ENCODE measurements at places on chromosomes 3 and 15. TPM values are rescaled to one million over a fixed set of nuclear protein-coding genes. Genes with fewer than 3 reads are reported as not detected.
A peak's percentile ranks its signal among the peaks of the same experiment; 100 is the strongest.

- no peaks in the 10 kb centered on the region for H3K36me3 ChIP-seq
- no peak overlapping the region for H3K4me3 ChIP-seq
- no peak overlapping the region for H3K27ac ChIP-seq
These were observed 67.0 kb downstream of the CHCHD4 start for GRCh38 chr3:14057701-14058100.

- DNase-seq, result no peak
- H3K27me3 ChIP-seq, result no peaks in the 10 kb centered on the region
- H3K27ac ChIP-seq, result no peak overlapping the region
- H3K4me1 ChIP-seq, result no peaks in the 10 kb centered on the region
- peaks cover 27% of the 10 kb centered on the region for H3K36me3 ChIP-seq
- H3K4me3 ChIP-seq, result no peak overlapping the region
These were observed 54.5 kb downstream of the ATR start for GRCh38 chr3:142523921-142524566.

DNA sequence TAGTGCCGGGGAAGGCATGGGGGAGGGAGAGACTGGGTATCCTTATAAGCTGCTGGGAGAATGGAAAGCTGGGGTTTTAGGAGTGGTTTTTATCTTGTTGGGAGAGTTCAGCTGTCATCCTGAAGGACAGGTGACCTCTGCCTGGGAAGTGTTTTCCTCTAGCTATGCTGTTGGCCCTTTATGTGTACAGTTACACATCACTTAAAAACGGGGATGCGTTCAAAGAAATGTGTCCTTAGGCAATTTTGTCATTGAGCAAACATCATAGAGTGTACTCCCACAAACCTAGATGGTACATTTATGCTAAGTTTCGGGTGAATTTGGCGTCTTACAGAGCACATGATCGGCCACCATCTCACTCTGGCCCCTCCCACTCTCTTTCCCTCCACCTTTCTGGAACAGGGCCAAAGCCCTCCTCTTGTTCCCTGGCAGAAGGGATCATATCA lies 164.3 kb upstream of the NUDT16 start:
- H3K4me1 ChIP-seq, result no peaks in the 10 kb centered on the region
- no peak overlapping the region for H3K27ac ChIP-seq
- no peaks in the 10 kb centered on the region for H3K27me3 ChIP-seq
- H3K36me3 ChIP-seq, result no peaks in the 10 kb centered on the region
- H3K4me3 ChIP-seq, result no peak overlapping the region
- DNase-seq, result no peak

GRCh38 chr3:15892311-15893227 lies 94.8 kb upstream of the ANKRD28 start:
- no peak for DNase-seq
- H3K27ac ChIP-seq, result no peak overlapping the region
- no peaks in the 10 kb centered on the region for H3K36me3 ChIP-seq
- H3K27me3 ChIP-seq, result no peaks in the 10 kb centered on the region
- no peak overlapping the region for H3K4me3 ChIP-seq
- no peaks in the 10 kb centered on the region for H3K4me1 ChIP-seq

DNA sequence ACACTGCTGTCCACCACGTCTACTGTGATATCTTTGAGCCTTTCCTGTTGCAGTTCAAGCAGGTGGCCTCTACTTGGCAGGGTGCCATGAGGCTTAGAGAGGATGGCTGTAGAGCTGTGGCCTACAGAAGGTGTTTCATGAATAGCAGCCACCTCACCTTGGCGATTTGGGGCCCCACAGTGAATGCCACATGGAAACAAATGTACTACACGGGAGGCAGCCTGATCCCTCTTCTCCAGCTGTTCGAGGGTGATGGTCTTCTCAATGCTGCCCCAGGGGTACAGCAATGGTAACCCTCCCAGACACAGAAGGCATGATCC lies 70.7 kb downstream of the FAM43A start:
- H3K4me1 ChIP-seq, result no peaks in the 10 kb centered on the region
- no peak overlapping the region for H3K4me3 ChIP-seq
- H3K27ac ChIP-seq, result no peak overlapping the region
- H3K27me3 ChIP-seq, result no peaks in the 10 kb centered on the region
- no peaks in the 10 kb centered on the region for H3K36me3 ChIP-seq

DNA sequence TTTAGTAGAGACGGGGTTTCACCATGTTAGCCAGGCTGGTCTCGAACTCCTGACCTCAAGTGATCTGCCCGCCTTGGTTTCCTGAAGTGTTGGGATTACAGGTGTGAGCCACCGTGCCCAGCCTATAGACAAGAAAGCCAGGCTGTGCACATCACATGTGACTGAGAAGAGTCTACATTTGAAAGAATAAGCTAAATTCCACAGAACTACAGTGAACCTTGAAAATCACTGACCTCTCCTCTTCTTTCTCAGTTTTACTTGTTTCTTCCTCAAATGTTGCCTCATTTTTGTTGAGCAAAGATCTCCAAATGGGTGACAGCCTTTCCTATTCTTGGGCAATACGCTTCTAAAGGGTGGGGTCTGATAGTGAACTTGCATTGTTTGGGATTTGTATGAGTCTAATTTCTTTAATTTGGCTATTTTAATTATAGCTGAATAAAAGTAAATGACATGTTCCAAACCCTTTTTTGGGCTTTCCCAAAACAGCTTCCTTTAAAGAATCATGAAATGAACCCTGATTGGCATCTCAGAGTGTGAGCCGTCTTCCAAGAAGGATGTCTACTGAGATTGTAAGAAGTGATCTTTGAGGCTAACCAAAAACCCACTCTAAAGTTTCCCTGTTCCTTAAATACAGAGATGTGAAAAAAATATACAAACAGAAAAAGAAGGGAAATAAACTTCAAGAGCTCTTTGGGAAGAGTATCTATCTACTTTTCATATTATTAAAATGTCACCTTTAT lies 21.6 kb upstream of the SPTBN5 start:
- H3K27me3 ChIP-seq, result no peaks in the 10 kb centered on the region
- H3K4me3 ChIP-seq, result no peak overlapping the region
- H3K36me3 ChIP-seq, result peaks cover 27% of the 10 kb centered on the region
- peaks cover under 1% of the 10 kb centered on the region for H3K4me1 ChIP-seq

GRCh38 chr3:170513642-170514041 lies 72.2 kb downstream of the SLC7A14 start:
- no peaks in the 10 kb centered on the region for H3K36me3 ChIP-seq
- no peak for DNase-seq
- H3K27me3 ChIP-seq, result no peaks in the 10 kb centered on the region
- peaks cover 9% of the 10 kb centered on the region for H3K4me1 ChIP-seq
- no peak overlapping the region for H3K4me3 ChIP-seq

DNA sequence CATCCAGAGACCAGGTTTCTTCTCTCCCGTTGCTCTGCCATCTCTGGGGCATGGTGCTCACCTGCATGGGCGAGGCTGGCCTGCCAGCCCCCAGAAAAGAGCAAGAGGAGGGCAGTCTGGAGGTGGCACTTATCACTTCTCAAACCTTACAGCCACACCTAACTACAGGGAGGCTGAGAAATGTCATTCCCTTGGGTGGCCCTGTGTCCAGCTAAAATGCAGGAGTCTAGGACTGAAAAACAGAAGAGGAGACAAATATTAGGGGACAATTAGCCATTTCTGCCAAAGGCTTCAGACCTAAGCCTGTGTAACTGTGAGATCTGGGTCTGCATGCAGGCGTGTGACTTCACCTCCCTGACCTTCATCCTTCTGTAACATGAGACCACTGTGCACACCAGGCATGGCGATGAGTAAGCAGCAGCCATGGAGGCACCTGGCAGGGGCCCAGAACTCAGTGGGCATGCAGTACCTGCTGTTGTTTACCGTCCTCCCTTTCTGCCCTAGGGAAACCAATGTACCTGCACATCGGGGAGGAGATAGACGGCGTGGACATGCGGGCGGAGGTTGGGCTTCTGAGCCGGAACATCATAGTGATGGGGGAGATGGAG lies 83.4 kb downstream of the MESD start:
- no peak overlapping the region for H3K27ac ChIP-seq
- no peak overlapping the region for H3K4me3 ChIP-seq
- H3K4me1 ChIP-seq, result no peaks in the 10 kb centered on the region
- DNase-seq, result no peak
- no peaks in the 10 kb centered on the region for H3K36me3 ChIP-seq

DNA sequence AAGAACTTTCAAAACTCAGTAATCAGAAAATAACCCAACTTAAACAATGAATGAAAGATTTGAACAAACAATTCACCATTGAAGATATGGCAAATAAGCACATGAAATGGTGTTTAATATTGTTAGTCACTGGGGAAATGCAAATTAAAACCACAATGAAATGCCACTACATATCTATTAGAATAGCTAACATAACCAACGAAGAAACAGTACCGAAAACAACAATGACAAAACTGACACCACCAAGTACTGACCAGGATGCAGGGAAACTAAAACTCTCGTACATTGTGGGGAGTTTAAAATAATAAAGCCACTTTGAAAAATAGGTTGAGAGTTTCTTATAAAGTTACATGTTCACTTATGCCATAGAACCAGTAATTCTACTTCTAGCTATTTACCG lies 69.1 kb downstream of the KBTBD8 start:
- no peaks in the 10 kb centered on the region for H3K36me3 ChIP-seq
- H3K27me3 ChIP-seq, result no peaks in the 10 kb centered on the region
- H3K27ac ChIP-seq, result no peak overlapping the region

DNA sequence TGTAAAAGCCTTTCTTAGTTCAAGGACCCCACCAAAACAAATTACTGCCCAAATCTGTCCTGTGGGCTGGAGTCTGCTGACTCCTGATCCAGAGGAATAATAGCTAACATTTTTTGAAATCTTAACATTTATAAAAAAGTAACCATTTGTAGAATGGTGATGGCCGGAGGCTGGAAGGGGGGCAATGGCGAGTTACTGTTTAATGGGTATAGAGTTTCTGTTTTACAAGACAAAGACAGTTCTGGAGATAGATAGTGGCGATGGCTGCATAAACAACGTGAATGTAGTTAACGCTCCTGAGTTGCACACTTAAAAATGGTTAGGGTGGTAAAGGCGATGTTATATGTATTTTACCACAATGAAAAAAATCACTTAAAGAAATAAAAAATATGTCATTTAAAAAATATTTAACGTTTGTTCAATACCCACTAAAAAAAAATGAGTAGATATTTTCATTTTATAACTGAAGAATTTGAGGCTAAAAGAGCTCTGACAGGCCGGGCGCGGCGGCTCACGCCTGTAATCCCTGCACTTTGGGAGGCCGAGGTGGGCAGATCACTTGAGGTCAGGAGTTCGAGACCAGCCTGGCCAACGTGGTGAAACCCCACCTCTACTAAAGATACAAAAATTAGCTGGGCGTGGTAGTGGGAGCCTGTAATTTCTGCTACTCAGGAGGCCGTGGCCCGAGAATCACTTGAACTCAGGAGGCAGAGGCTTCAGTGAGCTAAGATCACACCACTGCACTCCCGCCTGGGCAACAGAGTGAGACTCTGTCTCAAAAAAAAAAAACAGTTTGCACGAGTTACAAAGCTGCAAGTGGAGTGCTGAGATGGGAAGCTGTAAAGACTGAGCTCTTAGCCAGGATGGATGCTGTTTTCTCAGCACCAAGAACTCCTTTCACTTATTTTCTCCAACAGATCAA lies 37.6 kb downstream of the IGF2BP2 start:
- no peaks in the 10 kb centered on the region for H3K27me3 ChIP-seq
- DNase-seq, result peak; percentile 69
- H3K4me3 ChIP-seq, result peak overlapping the region; percentile 3
- H3K36me3 ChIP-seq, result peaks cover 6% of the 10 kb centered on the region

DNA sequence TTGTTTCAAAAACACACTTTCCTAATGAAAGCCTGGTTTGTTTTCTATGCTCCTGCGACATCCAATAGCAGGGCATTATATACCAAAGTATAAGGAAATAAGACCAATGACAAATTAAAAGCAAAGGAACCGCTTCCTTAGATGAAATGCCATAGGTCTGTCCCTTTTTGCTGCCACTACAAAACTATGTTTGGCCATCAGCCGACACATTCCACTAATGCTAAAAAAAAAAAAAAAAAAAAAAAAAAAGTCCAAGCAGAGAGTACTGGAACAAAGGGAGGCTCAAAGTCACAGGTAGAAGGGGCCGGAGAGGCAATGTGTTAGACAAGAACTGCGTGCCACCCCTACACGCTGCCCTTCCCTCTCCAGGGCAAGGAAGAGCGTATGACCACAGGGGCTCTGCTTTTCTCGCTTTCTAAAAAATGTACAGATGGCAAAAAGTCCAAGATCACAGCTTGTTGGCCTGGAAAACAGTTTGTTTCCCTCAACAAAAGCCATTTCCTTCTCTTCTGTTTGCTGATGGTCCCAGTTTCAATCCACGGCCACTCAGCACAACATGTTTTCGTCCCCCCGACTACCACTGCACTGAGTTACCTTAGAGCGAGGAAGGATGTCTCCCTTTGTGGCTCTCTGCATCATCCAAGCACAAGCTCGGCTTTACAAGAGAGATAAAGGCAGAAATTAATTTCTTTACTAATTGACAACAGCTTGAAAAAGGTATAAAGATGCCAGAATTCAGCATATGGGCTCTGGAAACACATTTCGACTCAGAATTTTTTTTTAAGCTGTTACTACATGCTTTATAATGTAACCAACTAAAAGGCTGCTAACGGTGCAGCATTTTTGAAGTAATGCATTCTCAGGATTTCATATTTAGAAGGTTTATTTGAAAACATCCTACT lies 70.8 kb downstream of the ABTB1 start:
- no peaks in the 10 kb centered on the region for H3K4me1 ChIP-seq
- no peak overlapping the region for H3K27ac ChIP-seq
- H3K36me3 ChIP-seq, result no peaks in the 10 kb centered on the region

DNA sequence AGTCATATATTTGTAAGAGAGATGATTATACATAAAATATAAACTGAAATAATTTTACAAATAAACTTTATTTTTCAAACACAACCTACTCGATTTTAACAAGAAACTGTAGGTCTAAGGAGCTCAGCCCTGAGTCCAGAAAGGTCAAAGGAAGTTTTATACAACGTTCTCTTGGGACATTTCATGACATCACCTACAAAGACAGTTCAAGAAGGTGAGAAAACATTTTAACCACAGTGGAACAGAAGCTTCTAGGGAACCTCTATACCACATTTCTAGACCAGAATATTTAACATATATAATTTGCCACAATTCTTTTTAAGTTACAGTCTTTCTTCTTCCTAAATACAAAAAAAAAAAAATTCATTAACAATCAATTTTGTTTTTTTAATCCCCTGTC lies 40.1 kb downstream of the CBLB start:
- no peaks in the 10 kb centered on the region for H3K27me3 ChIP-seq
- H3K27ac ChIP-seq, result no peak overlapping the region
- no peak for DNase-seq

LRRC57 gene
- total RNA-seq, result 15.8 TPM

GOLGA8J gene
- total RNA-seq, result 0.44 TPM

GOLGA8T gene
- total RNA-seq, result not detected

KBTBD8 gene
- total RNA-seq, result 4.7 TPM

LTK gene
- 0.59 TPM for total RNA-seq

EFHB gene
- 1.3 TPM for total RNA-seq

ARL13B gene
- 17.2 TPM for total RNA-seq

CTXND1 gene
- 0.05 TPM for total RNA-seq

CLDN1 gene
- total RNA-seq, result 12.7 TPM

A4GNT gene
- not detected for total RNA-seq

BCHE gene
- total RNA-seq, result 0.69 TPM

IQCF5 gene
- total RNA-seq, result not detected
